ENCODE measurements at places on chromosomes 7 and 10.

- DNase-seq: no peak
Observed at GRCh38 chr7:51244053-51244452, 72.6 kb downstream of the COBL start.

- DNase-seq: no peak
Observed at GRCh38 chr7:151700586-151701165, 176.2 kb downstream of the PRKAG2 start.

- no peak for DNase-seq
Observed at GRCh38 chr7:46480619-46481018, 559.5 kb upstream of the IGFBP3 start.

- no peak for DNase-seq
Observed at GRCh38 chr7:151137076-151137675, 30.3 kb downstream of the GBX1 start.

DNA sequence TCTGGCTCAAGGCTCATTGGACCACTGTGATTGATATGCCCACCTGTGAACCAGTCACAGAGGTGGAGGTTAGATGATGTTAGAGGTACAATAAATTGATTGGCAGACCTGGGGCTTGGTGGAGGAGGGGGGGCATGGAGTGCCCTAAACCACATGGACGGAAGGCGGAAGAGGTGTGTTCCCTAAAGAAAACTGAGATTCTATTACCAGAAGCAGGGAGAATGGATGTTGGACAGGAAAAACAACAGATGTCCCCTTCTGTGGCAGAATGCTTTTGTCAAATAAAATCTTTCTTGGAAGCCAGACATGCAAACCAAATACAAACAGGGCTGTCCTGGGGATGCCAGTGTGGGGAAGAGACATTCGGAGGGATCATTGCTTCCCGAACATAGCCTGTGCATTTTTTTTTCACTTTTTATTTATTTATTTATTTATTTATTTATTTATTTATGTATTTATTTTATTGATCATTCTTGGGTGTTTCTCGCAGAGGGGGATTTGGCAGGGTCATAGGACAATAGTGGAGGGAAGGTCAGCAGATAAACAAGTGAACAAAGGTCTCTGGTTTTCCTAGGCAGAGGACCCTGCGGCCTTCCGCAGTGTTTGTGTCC, 433.9 kb downstream of the RPS24 start:
- no peak for DNase-seq

GRCh38 chr7:120996333-120996987, 7.9 kb downstream of the CPED1 start:
- DNase-seq: no peak

- no peak for DNase-seq
Observed at GRCh38 chr7:36985316-36985715, 261.0 kb upstream of the AOAH start.

DNA sequence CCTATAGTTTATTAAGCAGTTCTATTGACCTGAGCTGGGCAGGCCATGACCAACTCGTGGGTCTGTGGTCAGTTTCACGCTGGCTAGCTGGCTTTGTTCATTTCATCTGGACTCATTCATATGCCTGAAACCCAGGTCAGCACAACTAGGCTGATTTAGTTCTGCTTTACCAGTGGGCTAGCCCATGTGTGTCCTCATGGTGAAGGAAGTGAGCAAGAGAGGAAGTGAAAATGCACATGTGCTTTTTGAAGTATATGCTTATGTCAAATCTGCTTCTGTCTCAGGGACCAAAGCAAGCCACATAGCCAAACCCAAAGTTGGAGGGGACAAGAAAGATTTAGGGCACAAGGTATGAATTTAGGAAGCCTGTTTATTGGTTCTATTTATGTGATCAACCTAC, 154.5 kb downstream of the RNF133 start:
- no peak for DNase-seq

DNA sequence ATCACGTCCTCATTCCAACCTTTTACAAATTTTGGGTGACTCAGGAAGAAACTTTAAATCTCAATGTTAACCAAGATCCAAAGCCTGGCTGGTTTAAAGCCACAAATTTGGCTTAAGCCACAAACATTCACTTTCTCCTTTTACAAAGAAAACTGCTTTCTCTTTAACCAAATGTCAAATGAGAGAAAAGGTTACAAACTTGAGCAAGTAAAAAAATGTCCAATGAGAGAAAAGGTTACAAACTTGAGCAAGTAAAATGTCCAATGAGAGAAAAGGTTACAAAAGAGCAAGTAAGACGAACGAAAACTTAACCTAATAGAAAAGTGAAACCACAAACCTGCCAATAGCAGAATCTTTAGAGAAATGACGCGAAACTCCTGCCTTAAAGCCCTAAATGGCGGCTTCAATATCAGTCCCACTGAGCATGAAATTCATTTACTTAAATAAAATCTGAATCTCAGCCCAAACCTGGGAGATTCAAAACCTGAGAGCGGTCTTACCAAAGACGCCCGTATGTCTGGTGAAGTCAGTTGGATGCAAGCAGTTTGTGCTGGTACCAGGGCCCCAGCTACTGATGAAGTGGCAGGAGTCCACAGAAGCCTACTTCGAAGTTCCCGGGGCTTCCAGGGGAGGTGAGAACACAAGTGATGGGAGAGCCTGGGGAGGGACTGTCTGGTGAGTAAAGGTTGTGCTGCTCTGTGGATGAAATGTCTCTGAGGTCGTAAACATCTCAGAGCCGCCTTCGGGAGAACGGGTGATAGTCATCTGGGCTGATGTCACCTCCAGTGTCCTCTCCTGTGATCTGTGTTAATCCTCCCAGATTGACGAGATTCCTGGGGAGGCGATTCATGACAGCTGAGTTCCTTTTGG, 74.6 kb downstream of the PAXIP1 start:
- peak; percentile 93 for DNase-seq

DNA sequence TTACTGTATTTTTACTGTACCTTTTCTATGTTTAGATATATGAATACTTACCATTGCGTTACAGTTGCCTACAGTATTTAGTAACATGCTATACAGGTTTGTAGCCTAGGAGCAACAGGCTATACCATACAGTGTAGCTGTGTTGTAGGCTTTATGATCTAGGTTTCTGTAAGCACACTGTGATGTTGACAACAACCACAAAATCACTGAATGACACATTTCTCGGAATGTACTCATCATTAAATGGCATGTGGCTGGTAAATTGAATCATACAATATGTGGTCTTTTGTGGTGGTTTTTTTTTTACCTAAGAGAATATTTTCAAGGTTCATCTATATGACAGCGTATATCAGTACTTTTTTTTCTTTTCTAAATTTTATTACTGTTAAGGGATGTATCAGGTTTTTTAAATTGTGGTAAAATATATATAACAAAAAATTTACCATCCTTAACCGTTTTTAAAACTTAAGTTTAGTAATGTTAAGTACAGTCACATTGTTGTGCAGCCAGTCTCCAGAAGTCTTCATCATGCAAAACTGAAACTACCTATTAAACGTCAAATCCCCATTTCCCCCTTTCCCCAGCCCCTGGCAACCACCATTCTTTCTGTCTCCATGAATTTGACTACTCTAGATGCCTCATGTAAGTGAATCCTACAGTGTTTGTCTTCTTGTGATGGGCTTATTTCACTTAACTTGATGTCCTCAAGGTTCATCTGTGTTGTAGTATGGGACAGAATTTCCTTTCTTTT, 21.5 kb downstream of the BTAF1 start:
- peak; percentile 91 for DNase-seq

GRCh38 chr7:111011520-111011919, 79.4 kb upstream of the LRRN3 start:
- DNase-seq: peak; percentile 86

DNA sequence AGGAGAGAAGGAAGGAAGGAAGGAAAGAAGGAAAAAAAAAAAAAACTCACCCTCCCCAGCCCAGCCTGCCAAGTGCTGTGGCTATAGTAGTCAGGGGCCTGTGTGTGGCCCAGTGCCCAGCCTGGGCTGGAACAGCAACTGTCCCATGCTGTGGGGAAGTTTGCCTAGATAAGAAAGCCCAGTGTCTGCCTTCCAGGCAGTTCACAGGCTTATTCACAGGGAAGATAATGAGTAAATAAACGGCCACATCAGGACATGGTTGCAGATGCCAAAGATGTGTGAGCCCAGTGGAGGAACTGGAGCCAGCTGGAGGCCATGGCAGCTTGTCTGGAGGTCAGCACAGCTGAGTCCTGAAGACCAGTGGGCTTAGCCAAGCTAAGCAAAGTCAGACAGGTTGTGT, 132.4 kb upstream of the FOXK1 start:
- no peak for DNase-seq

- DNase-seq: no peak
Observed at GRCh38 chr10:118027397-118027796, 19.3 kb downstream of the RAB11FIP2 start.

DNA sequence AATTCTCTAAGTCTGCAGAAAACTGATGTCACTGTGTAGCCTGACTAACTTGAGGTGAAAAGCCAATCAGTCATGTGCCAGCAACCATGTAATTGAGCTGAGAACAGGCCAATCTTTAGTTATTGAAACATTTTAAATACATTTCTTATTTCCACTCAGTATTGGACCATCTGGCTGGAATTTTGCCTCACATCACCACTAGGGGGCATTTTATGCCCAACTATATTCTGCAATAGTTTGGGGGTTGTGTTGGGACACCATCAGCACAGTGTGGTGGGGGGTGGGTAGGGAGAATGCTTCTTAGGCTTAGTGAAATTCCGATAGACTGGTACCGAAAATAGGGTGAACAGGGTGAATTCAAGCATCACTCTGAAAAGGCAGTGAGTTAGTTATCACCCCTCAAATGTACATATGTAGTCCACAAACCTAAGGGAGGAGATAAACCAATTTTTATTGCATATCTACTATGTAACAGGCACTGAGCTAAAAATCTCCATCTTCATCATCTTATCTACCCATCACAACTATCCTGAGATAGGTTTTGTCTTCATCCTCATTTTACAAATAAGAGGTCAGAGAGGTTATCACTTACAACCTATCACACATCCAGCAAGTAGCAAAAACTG, 17.8 kb downstream of the NPSR1 start:
- peak; percentile 31 for DNase-seq

- no peak for DNase-seq
Observed at GRCh38 chr7:65809982-65810288, 62.9 kb upstream of the VKORC1L1 start.

DNA sequence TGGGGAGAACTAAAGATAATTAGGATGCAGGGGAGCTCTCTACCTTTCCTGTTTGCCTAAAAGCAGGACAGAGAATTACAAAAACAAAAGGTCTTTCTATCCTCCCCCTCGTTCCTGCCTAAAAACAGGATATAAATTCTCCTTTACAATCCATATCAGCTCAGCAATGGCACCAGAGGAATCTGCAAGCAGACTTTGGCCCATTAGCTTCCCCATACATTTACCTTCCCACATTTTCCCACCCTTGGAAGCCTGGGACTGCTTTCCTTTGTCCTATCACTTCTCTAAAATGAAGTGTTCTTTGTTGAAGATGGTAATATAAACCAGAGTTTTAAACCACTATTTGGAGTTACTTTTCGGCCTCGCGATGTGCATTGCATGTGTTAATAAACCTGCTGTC, 15.5 kb downstream of the SHTN1 start:
- DNase-seq: no peak

GRCh38 chr10:78764436-78764835, 304.3 kb upstream of the ZMIZ1 start:
- DNase-seq: no peak

- DNase-seq: no peak
Observed at GRCh38 chr10:103021150-103021899, 103.2 kb downstream of the CNNM2 start.

All from activated CD4-positive, alpha-beta T cell treated with anti-CD3 and anti-CD28 coated beads, Interleukin-2, amount 50 U/mL, for 16 hours (primary cell).